Substantia nigra (tissue), 51 donors: ENCODE measurements at places on chromosomes 1 and 21.

- DNase-seq: peak; percentile 25
Observed at GRCh38 chr1:160411271-160412027, 11.1 kb downstream of the VANGL2 start.

- no peak for DNase-seq
Observed at GRCh38 chr1:162080472-162081015, 11.1 kb downstream of the NOS1AP start.

DNA sequence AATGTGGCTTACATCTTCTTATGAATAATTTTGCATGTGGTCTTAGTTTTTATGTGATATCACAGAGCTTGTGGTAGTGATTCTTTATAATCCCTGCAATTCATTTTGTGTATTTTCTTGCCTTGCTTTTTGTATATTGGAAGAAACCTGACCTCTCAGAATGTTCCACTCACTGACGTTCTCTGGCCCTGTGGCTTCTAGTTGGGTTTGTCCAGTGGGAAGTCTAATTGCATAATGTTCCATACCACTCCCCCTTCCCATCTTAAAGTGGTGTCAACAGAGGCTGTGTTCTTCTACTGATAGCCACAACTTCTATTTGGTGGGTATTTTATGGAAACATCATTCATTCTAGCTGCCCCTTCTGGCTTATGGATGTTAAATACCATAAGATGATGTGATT is 225.3 kb downstream of the BACH1 start:
- DNase-seq: no peak

GRCh38 chr1:116345843-116346242 is 27.2 kb upstream of the ATP1A1 start:
- no peak for DNase-seq
